ENCODE measurements at places on chromosomes 5 and 9. TPM values are rescaled to one million over a fixed set of nuclear protein-coding genes. Genes with fewer than 3 reads are reported as not detected.

The NRARP gene
- 15.2 TPM for total RNA-seq

DNA sequence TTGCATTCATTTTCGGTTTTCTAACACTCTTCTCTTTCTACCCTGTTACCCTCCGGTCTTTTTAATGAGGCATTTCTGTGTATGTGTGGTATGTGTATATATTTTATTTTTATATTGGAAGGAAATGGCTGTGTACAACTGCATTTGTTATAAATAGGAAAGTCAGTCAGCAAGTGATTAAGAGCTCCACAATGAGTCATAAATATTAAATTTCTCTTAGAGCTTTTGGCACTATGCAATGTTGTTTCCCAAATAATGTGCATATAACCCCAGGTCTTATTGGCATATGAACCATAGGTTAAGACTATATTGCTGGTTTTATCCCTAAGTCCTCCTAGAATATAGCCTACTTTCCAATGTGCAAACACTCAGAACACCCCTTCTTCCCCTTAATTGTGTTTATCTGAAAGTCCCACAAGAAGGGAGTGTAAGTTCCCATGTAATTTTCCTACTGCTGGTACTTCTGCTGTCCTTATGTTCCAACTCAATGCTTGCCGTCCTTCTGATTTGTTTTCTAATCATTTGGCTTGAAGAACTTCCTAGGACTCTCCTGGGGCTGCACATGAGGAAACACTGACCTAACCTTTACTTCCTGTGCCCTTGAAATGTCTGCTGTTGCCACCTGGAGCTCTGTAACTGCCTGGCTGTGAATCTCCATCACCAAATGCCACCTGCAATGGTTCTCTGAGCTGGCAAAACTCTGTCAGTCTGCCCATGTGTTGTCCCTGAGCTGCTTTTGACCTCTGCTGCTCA is 65.5 kb upstream of the PCSK5 start:
- no peaks in the 10 kb centered on the region for H3K4me1 ChIP-seq
- no peak overlapping the region for H3K27ac ChIP-seq
- H3K4me3 ChIP-seq = no peak overlapping the region
- H3K36me3 ChIP-seq = no peaks in the 10 kb centered on the region
- peaks cover 1% of the 10 kb centered on the region for H3K27me3 ChIP-seq

GRCh38 chr9:137612741-137613142 is 6.1 kb upstream of the EHMT1 start:
- H3K36me3 ChIP-seq = no peaks in the 10 kb centered on the region
- H3K4me3 ChIP-seq = no peak overlapping the region
- no peaks in the 10 kb centered on the region for H3K4me1 ChIP-seq
- H3K27me3 ChIP-seq = peaks cover 10% of the 10 kb centered on the region
- DNase-seq = no peak

The TAF1L gene
- not detected for total RNA-seq

The STPG3 gene
- total RNA-seq = not detected

The WDR38 gene
- not detected for total RNA-seq

DNA sequence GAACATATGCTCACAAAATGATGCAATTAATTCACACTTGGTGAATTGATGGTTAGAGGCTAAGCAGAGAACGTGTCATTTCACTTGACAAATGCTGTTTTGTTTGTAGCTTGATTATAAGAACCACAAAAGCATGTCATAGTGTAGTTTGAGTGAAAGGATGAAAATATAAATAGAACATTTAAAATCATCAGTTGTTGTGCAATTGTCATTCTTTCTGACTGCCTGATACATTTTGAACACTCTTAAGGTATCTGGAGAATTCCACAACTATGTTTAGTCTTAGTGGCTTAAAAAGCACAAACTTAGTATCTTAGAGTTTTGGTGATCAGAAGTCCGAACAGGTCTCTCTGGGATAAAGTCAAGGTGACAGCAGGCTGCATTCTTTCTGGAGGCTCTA is 129.4 kb downstream of the BASP1 start:
- H3K36me3 ChIP-seq = no peaks in the 10 kb centered on the region
- no peak for DNase-seq
- H3K27me3 ChIP-seq = peaks cover 1% of the 10 kb centered on the region
- no peak overlapping the region for H3K27ac ChIP-seq
- H3K4me1 ChIP-seq = peaks cover 11% of the 10 kb centered on the region

DNA sequence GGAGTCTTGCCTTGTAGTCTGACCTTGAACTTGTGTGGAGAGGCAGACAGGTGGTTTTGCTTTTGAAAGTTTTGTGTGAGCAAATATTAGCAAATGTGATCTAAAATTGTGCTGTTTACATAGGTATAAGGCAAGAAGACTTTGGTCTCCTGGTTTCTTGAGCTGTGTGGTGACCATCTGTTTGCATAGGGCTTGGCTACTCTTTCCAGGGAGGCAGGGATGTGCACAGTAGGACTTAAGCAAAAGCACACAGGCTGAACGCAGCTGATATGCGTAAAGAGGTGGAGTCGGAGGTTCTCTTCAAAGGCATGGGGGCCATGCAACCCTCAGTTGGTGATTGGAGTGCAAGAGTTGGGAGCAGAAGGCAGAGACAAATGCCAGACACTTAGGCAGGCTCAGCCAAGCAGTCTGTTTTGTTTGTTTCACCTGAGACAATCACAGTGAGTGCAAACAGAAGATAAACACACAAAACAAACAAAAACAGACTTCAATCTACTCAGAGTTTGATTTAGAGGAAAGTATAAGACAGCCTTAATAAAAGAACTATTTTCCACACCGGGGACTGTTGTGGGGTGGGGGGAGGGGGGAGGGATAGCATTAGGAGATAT is 744.2 kb downstream of the MTRR start:
- H3K36me3 ChIP-seq = no peaks in the 10 kb centered on the region
- peaks cover 19% of the 10 kb centered on the region for H3K4me1 ChIP-seq
- no peak for DNase-seq
- H3K27me3 ChIP-seq = peaks cover 6% of the 10 kb centered on the region

The IL3 gene
- not detected for total RNA-seq

The CA9 gene
- not detected for total RNA-seq

All from glutamatergic neuron (in vitro differentiated cells).